Cortex of kidney (tissue), 1 donor: ENCODE measurements at places on chromosomes 5 and 9.

GRCh38 chr9:28956116-28956880, 1383.0 kb upstream of the C9orf72 start:
- DNase-seq, result no peak

GRCh38 chr5:104018299-104018698, 455.7 kb upstream of the NUDT12 start:
- no peak for DNase-seq

DNA sequence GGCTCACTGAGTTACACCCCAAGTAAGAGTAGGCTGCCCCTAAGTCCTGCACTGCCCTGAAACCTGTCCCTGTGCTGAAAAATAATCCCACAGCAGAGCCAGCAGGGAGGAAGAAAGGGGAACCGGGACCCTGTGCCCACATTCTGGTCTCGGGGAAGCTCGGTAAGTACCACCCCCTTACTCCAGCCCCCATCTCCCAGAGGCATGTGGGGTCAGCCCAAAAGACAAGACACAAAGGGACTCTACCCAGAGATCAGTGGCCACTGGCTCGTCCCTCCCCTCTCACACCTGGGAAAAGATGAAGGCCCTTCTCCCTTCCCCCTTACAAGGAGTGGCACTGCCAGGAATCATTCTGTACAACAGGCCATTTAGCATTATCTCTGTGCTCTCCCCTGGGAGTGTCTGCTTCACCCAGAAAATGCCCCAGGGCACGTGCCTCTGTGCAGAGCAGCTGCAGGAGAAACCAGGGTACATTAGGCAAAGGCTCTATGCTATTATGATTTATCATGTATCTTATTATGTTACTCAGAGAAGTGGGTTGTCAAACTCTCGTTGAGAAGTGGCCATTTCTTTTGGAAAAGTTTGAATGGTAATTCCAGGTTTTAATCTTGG, 71.3 kb downstream of the NDFIP1 start:
- DNase-seq, result no peak

DNA sequence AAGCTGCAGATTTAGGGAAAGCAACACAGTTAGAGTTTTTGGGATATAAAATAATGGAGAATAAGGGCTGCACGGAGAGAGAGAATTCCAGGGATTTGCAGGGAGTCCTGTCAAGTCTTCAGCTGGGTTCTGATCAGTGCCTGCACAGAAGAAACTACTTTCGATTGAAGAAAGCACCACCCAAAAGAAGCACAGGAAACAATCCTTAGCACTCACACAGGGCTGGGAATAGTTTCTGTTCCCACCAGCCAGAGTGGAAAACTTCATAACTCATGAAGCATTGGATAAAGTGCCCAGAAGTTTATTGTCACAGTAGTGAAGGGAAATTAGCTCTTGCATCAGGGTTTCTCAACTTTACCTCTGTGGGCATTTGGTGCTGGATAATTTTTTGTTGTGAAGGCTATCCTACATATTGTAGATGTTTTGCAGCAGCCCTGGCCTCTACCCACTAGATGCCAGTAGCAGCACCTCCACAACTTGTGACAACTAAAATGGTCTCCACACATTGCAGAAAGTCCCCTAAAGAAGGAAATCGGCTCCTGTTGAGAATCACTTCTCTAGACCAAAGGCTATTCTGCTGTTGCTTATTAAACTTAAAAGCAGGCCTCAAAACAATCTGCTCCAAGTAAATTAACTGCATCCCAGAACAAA, 71.0 kb upstream of the FAM120A start:
- no peak for DNase-seq

- DNase-seq, result no peak
Measured at GRCh38 chr9:37061768-37062167, 27.7 kb upstream of the PAX5 start.

DNA sequence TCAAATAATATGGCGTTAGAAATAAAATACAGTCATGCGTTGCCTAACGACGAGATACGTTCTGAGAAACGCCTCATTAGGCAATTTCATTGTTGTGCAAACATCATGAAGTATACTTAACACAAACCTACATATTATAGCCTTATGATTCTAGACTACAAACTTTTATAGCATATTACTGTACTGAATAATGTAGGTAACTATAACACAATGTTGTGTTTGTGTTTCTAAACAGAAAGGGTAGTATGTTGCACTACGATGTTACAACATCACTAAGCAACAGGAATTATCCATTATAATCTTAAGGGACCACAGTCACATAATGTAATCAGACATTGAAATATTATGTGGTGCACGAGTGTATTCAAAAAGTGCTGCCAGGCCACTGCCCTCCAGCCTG, 3.0 kb upstream of the SMC2 start:
- no peak for DNase-seq

DNA sequence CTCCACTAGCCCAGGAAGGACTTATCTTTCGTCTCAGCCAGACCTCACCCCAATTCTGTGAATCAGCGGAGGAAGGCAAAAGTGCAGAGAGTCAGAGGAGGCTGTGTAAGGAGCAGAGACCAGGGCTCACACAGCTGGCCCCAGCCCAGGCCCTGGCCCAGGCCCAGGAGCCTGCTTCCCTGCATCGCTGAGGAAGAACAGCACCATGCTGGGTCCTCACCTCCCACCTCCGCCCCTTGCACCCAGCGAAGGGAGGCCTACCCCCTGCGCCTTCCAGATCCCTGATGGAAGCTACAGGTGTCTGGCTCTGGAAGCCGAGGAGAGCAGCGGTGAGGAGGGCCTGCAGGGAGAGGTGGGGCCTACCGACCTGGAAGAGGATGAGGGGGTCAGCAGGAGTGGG, 22.3 kb upstream of the SYNPO start:
- DNase-seq, result no peak

GRCh38 chr9:99867968-99868367, 38.5 kb upstream of the STX17 start:
- no peak for DNase-seq

DNA sequence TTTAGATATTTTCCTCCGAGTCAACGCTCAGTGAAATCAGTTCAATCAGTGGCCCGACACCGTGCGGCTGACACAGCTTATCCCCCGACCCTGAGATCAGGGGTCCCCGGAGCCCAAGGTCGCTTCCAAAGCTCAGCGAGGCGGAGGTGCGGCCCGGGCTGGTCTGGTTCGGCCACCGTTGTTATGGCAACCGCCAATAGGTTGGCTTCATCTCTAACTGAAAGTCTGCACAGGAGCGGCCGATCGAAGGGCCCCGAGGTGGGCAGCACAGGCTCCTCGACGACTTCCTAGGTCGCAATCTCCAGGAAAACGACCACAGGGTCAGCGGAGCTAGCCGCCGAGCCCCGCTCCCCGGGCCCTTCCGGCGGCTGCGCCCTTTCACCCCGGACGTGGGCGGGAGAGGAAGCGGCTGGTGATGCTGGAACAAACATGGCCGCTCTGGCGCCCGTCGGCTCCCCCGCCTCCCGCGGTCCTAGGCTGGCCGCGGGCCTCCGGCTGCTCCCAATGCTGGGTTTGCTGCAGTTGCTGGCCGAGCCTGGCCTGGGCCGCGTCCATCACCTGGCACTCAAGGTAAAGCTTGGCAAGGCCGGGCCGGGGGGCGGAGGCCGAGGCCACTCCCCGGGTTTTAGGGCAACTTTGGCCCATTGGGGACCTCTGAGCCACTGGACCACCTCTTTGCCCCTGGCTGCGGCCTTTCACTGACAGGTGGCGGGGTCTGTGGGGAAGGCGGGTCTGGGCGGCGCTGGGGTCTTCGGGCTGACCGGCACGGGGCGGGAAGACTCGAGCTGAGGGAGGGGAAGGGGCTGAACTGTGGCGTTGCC, at the start of gene GPR107:
Gene GPR107 (plus strand): TSS at position 403 of the 821 bp plus-strand sequence. CDS start 27 bp downstream, at position 430.
- peak; percentile 38 for DNase-seq

DNA sequence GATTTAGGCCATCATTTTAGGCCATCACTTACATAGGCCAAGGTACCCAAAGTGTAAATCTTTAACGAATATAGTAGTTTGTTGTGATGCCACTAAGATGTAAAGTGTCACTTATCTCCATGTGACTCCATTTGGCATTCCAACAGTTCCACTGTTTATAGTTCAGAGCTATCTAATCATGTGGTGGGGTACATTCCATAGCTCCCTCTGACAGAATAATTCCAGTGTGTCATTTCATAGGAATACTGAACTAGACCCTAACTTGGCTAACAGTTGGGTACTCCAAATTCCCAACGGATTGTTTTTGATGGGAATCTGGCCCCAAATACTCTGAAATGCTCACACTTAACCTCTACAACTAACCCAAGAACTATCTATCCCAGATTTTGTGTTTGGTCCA, 76.7 kb upstream of the FST start:
- DNase-seq, result no peak

GRCh38 chr5:891117-891836, 1.3 kb downstream of the BRD9 start:
- peak; percentile 32 for DNase-seq

DNA sequence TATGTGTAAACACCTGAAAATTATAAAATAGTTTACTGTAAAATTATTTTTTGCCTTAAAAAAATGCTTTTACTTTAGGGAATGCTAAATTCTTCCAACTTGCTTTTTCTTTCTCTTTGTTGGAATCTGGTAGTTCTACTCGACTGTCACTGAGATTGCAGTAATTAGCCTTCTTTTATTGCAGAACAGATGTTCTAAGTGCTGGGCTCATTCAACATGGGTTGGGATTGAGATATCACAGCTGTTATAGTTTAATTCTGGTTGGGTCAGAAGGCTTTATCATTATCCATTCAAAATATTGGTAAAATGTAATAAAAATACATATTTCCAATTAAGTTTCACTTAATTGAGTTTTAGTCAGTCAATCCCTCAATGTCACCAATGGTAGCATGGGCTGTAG, 686.7 kb downstream of the CDH18 start:
- DNase-seq, result no peak

DNA sequence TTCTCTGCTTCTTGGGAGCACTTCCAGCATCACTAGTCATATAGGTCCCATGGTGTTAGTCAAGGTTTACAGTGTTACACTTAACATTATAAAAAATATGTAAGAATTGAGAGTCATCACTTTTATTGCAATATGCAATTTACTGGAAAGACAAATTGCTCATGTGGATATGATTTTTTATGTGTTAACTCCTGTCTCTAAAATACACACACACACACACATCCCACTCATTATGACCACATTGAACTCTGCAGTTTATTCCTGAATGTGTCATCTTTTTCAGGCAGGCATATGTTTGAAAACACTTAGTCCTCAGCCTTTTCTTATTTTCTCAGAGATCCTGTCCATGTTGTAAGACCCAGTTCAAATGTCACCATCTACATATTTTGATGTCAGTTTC, 148.5 kb upstream of the MRPS30 start:
- no peak for DNase-seq

DNA sequence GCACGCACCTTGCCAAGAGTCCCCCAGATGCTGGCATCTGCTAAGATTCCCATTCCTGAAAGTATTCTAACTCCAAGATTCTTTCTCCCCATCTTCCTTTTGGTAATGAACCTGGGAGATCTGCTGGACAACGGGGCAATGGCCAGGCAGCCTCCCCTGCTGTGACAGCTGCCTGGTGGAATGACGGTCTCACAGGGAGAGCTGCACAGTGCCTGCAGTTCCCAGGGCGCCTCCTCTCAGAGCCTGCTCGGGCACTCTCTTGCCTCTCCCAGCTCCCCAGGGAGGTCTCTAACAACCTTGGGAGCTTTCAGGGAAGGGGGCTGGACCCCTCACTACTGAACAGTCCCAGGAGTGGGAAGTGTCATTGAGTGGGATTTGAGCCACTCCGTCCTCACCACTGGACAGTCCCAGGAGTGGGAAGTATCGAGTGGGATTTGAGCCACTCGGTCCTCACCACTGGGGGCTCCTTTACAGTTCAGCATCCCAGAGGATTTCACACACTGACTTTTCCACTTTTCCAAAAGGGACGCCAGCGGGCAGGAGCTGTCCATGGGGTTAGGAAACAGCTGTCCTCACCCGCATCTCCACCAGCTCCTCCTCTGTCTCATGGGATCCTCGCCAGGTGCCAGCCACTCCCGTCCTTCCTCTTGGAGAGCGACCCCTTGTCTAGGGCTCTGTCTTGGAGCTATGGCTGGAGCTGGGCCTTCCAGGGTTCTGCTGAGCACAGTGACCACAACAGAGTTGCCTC, 65.7 kb downstream of the ADAMTS2 start:
- no peak for DNase-seq

- DNase-seq, result no peak
Measured at GRCh38 chr9:84554069-84554664, 115.4 kb upstream of the NTRK2 start.

GRCh38 chr5:181246276-181247049, 2.8 kb upstream of the RACK1 start:
- no peak for DNase-seq

- DNase-seq, result no peak
Measured at GRCh38 chr9:90966480-90967144, 165.0 kb downstream of the SYK start.

- no peak for DNase-seq
Measured at GRCh38 chr5:147558826-147559225, 49.0 kb upstream of the DPYSL3 start.

DNA sequence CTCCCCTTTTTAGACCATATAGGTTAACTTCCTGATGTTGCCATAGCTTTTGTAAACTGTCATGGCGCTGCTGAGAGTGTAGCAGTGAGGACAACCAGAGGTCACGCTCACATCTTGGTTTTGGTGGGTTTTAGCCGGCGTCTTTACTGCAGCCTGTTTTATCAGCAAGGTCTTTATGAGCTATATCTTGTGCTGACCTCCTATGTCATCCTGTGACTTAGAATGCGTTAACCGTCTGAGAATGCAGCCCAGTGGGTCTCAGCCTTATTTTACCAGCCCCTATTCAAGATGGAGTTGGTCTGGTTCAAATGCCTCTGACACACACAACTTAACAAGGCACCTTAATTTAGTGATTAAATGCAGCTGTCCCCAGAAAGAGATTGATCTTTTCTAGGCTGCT, 23.9 kb upstream of the KDM4C start:
- no peak for DNase-seq

DNA sequence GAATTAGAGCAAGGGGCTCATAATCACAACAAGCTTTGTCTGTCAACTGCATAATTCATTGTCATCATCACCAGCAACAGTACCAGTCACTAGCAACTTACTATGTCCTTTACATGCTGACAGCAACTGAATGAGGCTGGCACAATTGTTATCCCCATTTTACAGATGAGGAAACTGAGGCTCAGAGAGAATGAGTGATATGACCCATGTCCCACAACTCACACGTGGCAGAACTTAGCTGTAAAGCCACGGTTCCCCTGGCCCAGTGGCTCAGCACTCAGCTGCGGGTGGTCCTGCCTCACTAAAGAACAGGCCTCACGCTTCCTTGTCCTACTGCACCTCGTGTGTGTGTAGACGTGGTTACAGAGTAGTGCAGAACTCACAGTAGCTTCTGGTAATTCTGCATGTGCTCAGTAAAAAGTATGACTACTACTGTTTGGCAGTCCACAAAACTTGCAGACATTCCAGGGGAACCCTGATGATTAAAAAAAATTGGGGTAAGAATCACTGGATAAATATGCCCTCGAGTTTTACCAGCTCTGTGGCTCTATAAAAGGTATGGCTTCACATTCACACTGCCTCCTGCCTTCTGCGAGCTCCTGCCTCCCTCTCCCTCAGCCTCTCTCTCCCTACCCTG, 30.2 kb downstream of the AFAP1L1 start:
- no peak for DNase-seq

DNA sequence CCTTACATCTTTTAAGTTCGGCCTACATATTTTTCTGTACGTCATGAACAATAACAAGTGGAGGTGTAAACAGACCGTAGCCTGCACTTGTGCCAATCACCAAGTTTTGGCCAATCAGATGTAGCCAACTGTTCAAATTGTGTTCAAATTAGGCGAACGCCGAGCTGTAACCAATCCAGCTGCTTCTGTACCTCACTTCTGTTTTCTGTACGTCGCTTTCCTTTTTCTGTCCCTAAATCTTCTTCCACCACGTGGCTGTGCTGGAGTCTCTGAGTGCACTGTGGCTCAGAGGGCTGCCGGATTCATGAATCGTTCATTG, 26.4 kb downstream of the TRIM14 start:
- DNase-seq, result no peak
